CD4-positive, alpha-beta T cell treated with Interleukin-15 for 4 hours (primary cell): ENCODE measurements at places on chromosomes 2 and 18.

- no peak for DNase-seq
Observed at GRCh38 chr2:102636283-102636907, 17.0 kb downstream of the SLC9A2 start.

GRCh38 chr2:66982766-66983165, 414.4 kb upstream of the ETAA1 start:
- no peak for DNase-seq

GRCh38 chr2:587087-587960, 89.9 kb downstream of the TMEM18 start:
- no peak for DNase-seq

- DNase-seq = no peak
Observed at GRCh38 chr2:60317844-60318243, 235.6 kb downstream of the BCL11A start.

GRCh38 chr2:225137971-225138370, 95.7 kb upstream of the DOCK10 start:
- no peak for DNase-seq

DNA sequence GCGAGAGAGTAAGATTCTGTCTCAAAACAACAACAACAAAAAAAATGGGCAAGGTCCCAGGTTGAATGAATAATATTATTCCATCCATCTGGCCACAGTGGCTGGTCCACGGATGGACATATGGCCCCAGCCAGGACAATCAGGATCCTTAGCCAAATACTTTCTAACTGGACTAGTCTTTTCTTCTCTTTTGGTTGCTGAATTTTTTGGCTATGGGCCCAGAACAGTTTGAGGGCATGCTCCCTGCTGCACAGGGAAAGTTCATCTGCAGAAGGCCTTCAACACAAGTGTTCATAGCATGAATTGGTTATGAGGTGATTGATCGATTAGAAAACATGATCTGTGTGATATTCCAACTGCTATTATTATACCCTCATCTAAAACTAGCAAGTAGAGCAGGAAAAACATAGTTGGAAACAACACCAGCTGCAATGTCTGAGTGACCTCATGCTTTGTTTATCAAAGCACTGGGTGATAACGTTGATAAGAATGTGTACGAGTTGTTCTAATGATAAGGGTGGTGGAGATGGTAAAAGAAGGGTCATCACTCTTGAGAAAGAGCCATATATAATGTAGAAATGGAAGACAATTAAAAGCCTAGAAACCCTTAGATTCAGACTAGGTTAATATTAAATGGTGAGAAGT, 47.8 kb upstream of the RNF103 start:
- DNase-seq = no peak

- DNase-seq = no peak
Observed at GRCh38 chr2:120480903-120481445, 135.0 kb downstream of the INHBB start.

GRCh38 chr2:105321875-105322646, 7.5 kb downstream of the TGFBRAP1 start:
- no peak for DNase-seq

DNA sequence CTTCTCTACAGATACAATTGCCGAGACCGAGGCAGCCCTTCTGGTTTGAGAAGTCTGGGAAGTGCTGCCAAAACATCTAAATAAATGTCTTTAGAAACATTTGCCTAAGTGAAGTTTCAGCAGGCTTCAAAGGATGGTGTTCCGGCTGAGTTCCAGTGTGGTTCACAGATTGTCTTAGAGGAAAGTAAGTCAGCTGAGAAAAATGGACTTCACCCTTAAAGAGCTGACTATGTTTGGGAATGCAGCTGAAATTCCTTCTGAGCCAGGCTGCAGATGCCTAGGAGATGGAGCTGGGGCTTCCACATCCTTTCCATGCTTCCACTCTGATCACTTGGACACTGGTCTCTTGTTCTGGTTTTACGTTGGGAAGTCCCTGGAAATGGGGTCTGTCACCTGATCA, 83.6 kb downstream of the FHOD3 start:
- no peak for DNase-seq

- DNase-seq = no peak
Observed at GRCh38 chr2:86028766-86029381, 76.8 kb downstream of the POLR1A start.

DNA sequence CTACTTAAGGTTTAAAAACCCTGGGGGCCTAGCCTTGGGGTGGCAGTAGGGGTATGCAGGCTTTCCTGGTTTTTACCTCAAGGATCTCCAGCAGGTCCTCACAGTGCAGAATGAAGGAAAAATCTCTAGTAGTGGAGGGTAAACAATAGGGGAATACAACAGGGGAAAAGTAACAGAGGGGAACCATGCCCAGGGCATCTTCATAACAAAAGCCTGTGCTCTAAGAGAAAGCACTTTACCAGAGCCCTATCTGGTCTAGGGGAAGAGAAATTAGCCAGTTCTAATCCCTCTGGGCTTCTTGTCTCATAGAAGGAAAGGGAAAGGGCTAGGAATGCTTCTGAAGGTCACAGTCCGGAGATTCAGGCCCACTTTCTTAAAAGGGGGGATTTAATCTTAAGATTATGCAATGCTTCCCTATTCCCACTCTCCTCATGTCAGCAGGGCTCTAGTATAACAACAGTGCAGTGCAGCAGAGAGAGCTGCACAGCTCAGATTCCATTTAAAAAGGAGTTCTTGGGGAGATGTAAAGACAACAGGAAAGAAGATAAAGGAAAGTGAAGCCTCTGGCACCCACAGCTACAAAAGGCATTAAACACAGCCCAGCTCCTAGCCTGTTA, 149.0 kb upstream of the CYP1B1 start:
- DNase-seq = no peak

GRCh38 chr2:231616296-231616695, 23.6 kb downstream of the TEX44 start:
- DNase-seq = no peak

- DNase-seq = no peak
Observed at GRCh38 chr2:30722936-30723725, 84.1 kb downstream of the CAPN13 start.

GRCh38 chr18:76564117-76564516, 69.1 kb upstream of the ZNF516 start:
- DNase-seq = no peak

DNA sequence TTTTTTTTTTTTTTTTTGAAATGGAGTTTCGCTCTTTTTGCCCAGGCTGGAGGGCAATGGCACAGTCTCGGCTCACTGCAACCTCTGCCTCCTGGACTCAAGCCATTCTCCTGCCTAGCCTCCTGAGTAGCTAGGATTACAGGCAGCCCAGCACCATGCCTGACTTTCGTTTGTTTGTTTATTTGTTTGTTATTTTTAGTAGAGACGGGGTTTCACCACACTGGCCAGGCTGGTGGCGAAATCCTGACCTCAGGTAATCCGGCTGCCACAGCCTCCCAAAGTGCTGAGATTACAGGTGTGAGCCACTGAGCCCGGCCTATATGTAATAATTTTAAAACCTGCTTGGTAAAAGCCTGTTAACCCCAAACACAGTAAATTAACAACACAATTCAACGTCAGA, 435.7 kb downstream of the LRRTM4 start:
- no peak for DNase-seq

DNA sequence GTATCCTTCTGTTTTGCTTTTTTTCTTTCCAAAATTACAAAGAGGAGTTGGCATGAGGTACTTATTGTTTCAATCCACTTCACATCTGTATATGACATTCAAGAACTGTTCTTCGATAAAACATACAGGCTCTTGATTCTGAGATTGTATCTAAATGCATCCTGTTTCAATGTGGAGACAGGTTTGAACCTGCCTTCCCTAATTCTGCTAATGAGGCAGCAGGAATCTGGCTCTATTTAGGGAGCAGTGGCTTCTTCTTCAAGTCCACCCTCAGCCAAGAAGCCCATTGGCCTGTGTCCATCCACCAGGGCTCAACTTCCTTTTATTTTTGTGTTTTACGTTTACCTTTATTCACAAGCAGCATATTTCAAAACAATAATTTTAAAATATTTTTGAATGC, 84.8 kb upstream of the PIK3C3 start:
- no peak for DNase-seq

DNA sequence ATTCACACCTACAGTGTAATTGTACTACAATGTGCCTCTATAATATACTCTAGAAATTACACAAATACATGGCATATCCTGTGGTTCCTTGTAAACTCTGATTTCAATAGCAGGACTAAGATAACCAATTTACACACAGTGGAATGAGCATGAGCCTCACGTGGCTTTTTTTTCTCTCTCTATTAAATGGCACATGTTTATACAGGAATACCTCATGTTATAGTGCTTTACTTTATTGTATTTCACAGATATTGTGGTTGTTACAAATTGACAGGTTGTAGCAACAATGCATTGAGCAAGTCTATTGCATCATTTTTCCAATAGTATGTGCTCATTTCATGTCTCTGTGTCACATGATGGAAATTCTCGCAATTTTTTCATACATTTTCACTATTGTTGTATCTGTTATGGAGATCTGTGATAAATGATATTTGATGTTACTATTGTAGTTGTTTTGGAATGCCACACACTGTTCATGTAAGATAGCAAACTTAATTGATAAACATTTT, 260.0 kb downstream of the FSIP2 start:
- no peak for DNase-seq

DNA sequence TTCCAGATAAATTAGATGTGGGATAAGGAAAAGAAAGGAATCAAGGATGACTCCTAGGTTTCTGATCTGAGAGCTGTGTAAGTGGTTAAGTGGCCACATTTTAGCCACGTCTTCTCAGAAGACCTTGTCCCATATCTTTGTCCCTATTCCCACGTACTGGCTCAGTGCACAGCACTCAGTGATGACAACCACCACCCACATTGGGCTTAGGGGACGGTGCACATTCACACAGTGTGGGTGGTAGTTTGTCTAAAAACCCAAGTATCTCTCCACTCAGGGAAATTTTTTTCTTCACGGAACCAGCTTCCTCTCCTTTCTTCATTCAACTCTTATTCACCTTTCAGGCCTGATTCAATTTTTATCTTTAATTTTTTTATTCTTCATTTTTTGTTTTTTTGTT, 30.6 kb upstream of the GCC2 start:
- no peak for DNase-seq

DNA sequence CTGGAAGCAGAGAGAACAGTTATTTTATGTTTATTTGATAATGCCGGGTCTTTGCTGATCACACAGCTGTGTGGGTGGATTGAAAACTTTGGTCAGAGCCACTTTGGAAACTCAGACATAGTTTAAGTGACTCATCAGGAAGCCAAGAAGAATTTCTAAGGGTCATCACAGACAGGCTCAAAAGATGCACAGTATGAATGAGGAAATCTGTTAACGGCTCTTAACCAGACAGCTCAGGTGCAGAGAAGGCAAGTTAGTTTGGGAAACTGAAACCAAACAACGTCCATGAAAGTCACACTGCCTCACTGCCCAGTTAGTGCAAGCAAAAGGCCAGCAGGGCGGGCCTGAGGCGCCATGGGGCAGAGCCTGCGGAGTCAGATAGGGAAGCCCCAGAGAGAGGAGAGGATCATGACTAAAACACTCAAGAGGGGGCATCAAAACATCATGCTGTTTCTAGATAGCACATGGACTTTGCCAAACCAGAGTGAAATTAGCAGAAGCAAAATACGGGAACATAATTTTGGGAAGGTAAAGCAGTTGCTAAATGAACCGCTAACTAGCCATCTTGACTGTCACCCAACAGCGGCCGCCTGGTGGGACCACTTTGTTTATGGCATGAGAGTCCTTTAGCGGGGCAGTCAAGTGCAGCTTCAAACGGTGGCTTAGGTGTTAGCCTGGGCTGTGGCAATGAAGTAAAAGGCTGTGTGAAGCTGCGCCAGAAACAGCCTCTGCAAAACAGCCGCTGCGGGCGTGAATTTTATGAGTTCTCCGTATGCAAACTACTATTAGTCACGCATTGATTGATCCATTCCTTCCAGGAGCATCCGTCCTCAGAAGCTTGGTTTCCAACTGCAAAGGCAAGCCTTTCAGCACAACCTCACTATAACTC, 101.2 kb downstream of the KCTD18 start:
- DNase-seq = no peak

DNA sequence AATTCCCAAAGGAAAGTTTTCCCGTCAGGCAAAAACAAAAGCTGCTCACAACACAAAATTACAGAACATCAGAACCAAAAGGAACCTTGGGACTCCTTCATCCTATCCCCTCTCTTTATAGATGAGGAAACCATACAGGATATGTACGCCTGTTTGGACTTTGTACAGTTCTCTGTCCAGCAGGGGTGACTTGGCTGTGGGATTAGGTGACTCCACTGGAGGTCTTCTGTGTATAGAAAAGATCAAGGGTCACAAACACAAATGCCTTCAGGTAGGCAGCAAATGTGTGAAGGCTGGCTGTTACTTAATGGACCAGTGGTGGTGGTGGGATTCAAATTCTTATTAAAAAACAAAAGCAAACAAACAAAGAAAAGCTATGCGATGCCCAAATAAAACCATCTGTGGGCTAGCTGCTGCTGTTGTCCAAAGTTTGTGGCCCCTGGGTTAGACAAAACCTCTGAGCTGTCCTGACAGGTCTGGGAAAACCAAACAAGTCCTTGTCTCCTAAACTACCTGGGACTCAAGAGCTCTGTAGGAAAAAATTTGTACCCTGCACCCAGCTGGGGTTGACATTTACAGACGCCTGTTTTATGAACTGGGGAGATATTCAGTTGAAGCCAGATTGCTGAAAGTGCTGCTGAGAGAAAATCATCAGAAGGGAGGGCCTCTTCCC, 1.3 kb upstream of the CEP68 start:
- DNase-seq = no peak

- no peak for DNase-seq
Observed at GRCh38 chr2:154343282-154343681, 355.2 kb upstream of the KCNJ3 start.

DNA sequence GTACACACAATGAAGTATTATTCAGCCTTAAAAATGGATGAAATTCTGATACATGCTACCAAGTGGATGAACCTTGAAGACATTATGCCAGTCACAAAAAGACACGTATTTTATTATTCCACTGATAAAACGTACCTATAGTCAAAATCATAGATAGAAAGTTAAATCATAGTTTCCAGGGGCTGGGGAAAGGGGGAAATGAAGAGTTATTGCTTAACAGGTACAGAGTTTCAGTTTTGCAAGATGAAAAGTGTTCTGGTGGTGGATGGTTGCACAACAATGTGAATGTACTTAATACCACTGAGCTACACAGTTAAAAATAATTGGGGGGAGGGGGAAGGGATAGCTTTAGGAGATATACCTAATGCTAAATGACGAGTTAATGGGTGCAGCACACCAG, 279.0 kb upstream of the STON1 start:
- no peak for DNase-seq

- no peak for DNase-seq
Observed at GRCh38 chr18:56248610-56249235, 389.7 kb downstream of the TXNL1 start.

GRCh38 chr18:48013162-48013561, 82.7 kb upstream of the SMAD2 start:
- DNase-seq = no peak
